ENCODE measurements at places on chromosomes 1 and 21. TPM values are rescaled to one million over a fixed set of nuclear protein-coding genes. Genes with fewer than 3 reads are reported as not detected.

GRCh38 chr21:44370786-44371410 is 17.5 kb downstream of the TRPM2 start:
- DNase-seq: no peak

- peak; percentile 55 for DNase-seq
Measured at GRCh38 chr1:1089731-1090423, 15.8 kb upstream of the RNF223 start.

GRCh38 chr1:50348449-50349241 is 74.6 kb downstream of the DMRTA2 start:
- peak; percentile 85 for DNase-seq

DNA sequence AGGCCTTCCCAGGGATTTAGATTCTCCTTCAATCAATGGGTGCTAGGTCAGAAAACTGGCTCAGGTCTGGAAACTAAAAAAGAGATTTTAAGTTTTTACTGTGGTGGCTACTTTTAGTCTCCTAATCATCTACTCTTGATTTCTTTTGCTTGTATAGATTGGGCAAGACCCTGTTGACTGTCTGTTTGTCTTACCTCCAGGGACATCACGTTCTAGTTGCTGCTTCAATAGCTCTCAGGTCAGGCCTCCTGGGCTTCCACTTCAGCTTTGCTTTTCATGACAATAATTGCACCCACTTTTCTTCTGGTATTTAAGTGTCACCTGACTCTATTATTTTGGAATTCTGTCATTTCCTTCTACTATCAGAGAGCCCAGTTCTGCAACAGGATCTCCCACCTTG is 28.5 kb upstream of the CREG1 start:
- DNase-seq: no peak

DNA sequence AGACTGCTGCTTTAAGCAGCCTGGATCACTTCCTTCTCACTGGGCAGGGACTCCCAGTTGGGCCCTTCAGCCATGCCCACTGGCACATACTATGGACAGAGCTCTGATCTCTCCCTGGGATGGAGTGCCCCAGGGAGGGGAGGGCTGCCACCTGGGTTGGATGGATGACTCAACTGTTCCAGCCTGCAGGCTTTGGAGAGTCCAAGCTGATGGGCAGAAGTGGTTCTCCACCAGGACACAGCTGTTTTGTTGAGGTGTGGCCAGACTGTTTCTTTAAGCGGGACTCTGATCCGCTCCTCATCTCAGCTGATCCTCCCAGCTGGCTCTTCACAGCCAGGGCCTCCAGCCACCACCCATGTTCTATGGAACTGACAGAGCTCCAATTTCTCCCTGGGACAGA is 166.9 kb downstream of the MAGI3 start:
- DNase-seq: no peak

CDK11B gene
- total RNA-seq: 12.0 TPM

RCSD1 gene
- total RNA-seq: 0.31 TPM

DIRAS3 gene
- total RNA-seq: 0.10 TPM

DNA sequence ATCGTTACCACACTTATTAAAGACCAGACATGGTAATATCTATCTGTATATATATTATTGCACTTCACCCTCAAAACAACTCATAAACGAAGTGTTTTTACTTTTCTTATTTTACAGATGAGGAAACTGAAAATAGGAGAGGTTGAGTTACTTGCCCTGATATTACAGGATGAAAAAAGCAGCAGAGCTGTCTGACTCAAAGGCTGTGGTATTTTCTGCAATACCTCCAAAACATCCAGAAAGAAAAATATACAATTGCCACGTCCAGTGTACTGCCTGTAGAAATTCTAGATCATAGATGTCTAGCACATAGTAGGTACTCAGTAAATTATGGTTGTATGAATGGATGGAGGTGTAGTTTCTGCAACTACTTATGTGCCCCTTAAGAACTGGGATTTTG is 5.2 kb upstream of the TARBP1 start:
- DNase-seq: no peak

DNA sequence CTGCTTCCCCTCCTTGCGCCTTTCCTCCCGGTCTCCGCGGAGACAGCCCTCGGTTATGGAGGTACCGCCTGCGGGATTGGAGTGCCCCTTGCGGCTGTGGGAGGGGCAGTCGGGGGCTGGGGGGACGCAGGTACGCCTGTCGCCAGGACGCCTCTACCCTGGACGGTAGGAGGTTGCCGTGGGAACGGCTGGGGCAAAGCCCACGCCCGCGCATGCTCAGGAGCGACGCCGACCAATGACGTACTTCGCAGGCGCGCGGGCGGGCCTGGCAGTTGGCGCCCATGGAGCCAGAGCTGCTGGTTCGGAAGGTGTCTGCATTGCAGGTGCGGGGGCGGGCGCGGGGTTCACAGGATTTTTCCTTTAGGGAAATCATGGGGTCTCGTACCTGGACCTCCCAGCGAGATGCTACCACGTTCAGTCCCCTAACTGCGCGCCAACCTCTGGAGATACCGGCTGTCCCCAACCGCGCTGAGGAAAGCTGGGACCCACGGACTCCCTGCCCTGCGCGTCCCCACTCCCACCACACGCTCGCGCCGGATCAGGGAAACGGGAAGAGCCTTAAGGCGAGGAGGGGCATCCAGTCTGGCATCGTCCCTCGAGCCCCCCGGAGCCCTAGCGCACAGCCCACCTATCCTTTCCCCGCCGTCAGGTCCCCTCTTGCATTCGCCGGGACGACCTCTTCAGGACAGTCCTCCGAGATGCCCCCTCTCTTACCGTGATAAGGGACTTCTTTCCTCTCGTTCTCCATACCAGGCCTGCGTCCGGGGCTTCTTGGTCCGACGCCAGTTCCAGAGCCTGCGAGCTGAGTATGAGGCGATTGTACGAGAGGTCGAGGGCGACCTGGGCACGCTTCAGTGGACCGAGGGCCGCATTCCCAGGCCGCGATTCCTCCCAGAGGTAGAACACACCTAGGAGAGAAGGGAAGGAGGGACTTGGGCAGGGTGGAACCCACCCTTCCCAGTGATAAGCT is at the start of gene IQCC:
TSS of gene IQCC (plus strand) at position 271 of the 970 bp plus-strand sequence. CDS start at position 282, 11 bp downstream.
- peak; percentile 99 for DNase-seq

- no peak for DNase-seq
Measured at GRCh38 chr1:160340866-160341265, 2.2 kb downstream of the COPA start.

- no peak for DNase-seq
Measured at GRCh38 chr1:77471691-77472090, 189.9 kb downstream of the AK5 start.

DNA sequence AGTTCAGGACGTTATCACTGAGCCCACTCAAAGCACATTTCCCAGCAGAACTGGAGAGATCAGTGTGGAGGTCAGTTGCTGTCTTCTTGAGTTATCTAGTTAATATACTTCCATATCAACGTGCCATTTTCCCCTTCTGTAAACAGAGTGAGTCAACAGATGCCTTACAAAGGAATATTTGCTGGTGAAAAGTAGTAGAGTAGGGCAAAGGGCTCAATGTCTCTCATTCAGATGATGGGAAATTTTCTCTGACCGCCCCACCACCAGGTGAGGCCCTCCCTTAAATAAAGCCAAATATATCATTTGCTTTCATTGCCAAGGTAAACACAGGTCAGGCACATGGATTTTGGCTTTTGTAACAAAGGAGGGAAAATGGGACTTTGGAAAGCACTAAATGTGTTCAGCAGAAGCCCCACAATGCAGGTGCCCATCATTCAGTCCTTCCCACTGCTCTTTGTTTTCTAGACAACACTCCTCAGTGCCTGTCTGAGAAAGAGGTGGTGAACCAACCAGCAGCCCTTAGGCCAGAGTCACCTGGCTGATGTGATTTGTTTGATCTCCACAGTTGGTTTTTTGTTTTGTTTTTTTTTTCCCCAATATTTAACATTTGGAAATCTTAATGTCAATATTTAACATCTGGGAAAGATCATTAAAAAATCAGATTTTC is 40.5 kb upstream of the SAMD13 start:
- no peak for DNase-seq

ARTN gene
- total RNA-seq: 9.7 TPM

DNA sequence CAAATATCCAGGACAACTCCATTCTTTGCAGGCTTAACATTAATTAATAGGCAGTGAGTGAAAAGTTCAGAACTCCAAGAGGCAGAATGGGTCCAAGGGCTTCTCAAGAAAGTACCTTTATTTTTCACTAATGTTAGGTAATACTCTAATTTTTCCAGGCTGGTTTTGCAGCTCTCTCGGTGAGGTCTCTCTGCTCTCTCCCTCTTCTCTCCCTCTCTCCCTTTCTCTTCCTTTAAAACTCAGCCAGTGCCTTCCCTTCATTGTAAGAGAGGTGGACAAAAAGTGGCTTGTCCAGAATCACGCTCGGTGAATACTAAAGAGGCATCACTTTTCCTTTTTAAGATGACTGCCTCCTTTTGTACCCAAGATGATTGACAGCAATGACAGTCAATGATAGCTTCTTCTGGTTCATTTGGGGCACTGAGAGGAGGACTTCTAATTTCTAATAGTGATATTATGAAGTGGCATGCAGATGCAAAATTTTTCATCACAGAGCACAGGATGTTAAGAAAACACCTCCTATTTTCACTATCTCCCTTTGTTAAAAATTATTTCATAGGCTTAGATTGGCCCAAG is 1.3 kb upstream of the CHI3L1 start:
- DNase-seq: no peak

PRDM16 gene
- 1.1 TPM for total RNA-seq

GRCh38 chr1:203131548-203132200 is 4.1 kb downstream of the ADORA1 start:
- no peak for DNase-seq

DNA sequence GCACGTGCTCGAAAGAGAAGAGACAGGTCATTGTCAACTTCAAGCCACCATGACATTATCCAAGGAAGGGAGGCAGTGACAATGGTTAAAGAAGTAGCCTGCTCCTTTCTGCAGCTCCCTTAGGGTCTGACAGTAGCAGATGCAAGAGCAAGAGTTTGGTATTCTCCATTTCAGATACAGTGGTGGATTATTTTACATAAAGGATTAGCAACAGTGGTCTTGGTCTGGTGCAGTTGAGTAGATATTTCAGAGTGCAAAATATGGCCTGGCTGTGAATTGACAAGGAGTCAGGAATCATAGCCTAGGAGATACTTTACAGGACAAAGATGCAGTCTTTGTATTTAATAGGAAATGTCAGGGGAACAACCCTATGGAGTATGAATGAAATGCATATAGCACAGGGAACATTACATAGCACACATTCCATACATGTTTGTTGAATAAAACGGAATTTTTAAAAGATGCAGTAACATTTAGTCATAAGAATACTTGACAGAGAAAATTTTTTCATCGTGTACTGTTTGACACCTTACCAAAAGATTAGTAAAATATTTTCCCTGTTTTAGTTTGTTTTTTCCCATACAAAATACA is 41.8 kb downstream of the CHRM3 start:
- no peak for DNase-seq

DNA sequence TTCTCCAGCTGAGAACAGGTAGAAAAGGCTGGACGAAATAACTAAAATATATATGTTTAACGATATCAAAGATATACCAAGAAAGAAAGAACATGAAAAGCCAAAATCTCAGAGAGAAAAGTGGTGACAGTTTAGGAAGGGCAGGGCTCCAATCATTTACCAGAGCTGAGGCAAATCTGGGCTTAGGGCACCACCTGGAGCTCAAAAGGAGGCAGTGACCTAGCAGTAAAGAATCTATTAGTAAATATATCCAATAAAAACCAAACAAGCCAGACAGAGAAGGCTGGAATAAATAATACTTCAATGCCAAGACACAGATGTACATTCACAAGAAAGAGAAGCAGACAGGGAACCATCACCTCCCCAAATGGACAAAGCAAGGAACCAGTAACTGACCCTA is 43.5 kb downstream of the CHIA start:
- peak; percentile 72 for DNase-seq

DNA sequence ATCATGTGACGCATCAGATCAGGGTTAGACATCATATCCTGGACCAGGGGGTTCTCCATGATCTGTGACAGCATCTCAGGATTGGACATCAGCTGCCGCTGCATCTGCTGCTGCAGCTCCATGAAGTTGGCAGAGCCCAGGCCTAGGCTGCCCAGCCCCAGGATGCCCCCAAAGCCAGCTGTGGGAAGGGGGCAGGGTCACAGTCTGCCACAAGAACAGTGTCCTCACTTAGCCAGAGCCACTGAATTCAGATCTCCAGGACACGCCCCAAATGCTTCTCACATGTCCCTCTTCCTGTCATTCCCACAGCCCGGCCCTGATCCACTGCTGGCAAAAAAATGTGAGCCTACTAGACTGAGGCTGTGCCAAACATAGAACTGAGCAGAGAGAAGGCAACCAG is 3.2 kb downstream of the UBQLN4 start:
- no peak for DNase-seq

GRCh38 chr1:232014941-232015340 is 388.4 kb downstream of the DISC1 start:
- no peak for DNase-seq

SMG5 gene
- total RNA-seq: 216 TPM

DNA sequence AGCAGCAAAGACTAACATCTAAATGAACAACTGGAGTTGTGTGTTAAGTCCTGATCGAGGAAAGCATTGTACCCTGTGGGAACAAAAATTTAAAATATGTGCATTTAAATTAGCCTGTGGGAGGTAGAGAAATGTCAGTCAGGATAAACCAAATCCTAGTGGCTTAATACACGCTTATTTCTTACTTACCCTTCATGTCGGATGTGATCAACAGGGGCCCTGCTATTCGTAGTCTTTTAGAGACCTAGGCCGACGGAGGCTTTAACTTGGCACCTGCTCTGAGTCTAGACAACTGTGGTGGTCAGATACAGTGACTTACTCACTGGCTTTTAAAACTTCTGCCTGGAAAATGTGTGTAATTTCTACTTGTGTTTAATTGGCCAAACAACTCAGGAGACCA is 10.2 kb downstream of the GSTM3 start:
- no peak for DNase-seq

GRCh38 chr1:216905137-216905536 is 181.9 kb upstream of the ESRRG start:
- no peak for DNase-seq

GRCh38 chr1:1033009-1033587 is 13.2 kb downstream of the AGRN start:
- DNase-seq: peak; percentile 99

ADGRL4 gene
- total RNA-seq: 0.07 TPM

DNA sequence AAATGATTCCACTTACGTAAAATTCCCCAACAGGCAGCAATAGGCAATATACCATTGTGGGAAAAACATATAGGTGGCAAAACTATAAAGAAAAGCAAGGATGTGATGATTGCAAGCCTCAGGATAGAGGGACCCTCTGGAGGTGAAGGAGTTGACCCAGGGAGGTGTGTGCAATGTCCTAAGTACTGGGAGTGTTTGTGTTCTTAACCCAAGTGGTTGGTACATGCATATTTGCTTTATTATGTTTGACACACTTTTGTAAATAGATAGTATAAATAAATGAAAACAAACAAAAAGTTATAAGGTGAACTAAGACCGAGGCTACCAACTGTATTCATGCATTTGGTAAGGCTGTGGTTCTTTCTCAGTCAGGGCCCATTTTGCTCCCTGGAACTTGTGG is 7.5 kb downstream of the MX1 start:
- DNase-seq: no peak
